ENCODE measurements at places on chromosomes 11 and 22.
A peak's percentile ranks its signal among the peaks of the same experiment; 100 is the strongest.

GRCh38 chr11:27356624-27357222 lies 6.3 kb downstream of the CCDC34 start:
- DNase-seq: no peak

- DNase-seq: no peak
Observed at GRCh38 chr22:37410174-37411055, 16.9 kb downstream of the ELFN2 start.

DNA sequence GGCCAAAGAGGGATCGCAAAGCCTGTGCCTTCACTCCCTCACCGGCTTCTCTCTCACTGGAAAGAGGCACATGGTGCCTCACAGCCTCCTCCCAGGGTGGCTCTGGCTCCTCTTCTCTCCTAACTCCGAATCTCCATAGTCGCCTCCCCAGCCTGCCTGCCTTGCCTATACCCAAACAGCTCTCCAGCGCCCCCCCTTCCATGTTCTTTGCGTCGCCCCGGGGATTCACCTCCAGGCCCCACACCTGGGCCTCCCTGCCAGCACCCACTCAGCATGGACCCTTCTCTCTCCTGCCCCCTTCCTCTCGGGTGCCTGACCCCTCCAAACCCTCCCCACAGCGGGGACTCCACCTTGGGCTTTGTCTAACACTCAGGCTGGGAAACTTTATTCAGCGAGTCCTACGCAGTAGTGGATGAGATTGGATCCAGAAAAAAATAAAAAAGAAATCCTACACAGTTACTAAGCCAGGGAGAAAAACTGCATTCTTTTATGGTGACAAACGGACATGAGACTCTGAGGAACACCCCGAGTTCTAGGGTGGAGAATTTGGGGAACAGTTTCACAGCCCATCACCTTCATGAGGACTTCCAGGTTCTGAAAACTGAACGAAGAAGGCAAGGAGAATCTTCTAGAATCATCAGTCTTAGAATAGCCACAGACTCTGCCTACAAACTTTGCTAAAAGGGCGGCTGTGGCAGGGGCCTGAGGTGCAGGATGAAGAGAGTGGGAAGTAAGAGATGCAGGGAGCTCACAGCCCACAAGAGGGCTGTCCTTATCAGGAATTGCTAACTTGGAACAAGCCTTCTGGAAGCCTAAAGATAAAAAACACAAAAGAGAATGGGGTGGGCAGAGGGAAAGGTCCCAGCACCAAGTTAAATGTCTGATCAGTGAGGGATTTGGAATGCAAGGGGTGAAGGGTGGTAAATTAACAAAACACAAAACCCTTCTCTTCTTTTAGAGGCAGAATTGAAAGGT lies 5.3 kb downstream of the PPM1F start:
- DNase-seq: no peak

DNA sequence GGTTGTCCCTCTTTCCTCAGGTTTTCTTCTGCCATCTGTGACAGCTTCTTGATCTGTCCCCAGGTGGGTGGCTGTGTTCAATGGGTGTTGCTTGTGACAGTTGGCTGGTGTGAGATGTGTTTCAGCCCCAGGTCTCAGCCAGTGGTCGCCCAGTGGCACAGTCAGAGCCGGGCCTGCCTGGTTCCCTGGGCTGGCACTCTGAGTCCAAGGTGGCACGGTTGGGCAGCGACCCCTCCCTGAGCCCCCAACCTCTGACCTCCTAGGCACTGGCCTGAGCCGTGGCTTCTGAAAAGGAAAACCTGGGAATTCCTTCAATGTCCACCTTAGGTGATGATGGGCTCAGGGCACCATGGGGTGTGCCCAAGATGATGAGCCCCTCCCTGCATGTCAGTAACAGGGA lies 14.0 kb upstream of the PRODH start:
- no peak for DNase-seq

DNA sequence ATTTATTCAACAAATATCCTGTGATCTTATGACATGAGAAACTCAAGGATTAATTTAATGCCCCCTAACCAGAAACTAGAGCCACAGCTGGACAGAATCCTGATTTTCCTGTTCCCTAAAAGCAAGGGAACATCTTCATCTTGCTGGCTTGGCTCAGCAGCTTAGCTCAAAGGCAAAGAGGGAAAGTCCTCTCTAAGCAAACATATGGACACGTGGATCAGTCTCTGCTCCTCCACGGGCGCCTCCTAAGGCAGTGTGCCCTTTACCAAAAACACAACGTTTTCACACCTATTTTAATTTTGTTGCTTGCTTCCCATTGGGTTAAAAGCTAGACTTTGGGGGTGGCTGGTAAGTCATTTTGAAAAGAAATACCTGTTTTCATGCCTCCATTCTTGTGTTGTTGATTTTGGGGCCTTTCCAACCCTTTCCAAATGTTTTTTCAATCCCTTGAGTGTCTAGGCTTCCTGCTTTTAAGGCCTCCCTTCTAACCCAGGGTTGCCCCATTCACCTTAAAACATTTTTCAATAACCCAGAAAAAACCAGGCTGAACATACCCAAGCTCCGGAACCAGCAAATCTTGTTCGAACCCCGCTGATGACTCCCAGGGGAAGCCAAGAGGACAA lies 15.5 kb downstream of the SLC1A2 start:
- DNase-seq: no peak

DNA sequence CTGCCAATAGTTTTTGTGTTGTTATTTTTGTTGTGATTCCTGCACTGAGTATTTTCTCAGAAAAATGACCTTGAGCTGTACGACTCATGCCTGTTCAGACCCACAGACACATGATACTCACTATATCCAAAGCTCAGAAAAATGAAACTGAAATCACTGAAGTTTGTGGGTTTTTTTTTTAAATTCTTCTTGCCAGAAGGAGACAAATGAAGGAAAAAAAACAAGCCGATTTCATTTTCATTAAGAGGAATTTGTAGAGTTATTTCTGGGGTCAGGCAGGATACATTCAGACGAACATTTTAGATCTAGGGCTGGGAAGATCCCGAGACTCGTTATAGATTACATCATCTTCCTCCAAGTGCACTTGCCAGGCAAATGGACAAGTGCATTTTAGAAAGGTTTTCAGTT lies 60.4 kb downstream of the BMAL1 start:
- no peak for DNase-seq

DNA sequence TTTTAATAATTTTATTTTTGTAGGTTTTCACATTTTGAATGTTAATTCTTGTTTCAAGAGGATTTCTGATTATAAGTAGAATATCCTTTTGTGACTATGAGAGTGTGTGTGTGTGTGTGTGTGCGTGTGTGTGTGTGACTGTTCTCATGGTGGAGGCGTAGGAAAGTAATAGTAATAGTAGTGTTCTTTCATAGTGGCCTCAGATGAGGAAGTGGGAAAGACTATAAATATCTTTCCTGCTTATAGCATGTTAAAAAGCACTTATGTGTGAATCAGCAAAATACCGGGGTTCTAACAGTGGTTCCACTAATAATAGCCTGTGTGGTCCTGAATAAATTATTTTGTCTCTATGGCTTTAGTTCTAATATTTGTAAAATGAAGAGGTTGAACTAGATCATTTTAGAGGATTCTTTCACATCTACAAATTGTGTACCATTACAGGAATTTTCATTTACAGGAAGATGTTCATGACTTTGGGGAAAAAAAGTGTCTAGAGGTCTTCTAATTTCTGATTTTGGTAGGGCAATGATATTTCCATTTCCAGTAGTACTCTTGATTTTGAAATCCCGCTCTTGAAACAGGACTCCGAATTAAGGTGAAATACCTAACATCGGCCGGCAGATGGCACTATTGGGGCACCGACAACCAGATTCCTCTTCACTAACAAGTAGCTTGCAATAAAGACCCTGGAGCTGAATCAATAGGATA lies 29.9 kb upstream of the OR10G7 start:
- DNase-seq: peak; percentile 15

GRCh38 chr11:57983191-57983590 lies 40.5 kb upstream of the OR9Q1 start:
- DNase-seq: no peak

DNA sequence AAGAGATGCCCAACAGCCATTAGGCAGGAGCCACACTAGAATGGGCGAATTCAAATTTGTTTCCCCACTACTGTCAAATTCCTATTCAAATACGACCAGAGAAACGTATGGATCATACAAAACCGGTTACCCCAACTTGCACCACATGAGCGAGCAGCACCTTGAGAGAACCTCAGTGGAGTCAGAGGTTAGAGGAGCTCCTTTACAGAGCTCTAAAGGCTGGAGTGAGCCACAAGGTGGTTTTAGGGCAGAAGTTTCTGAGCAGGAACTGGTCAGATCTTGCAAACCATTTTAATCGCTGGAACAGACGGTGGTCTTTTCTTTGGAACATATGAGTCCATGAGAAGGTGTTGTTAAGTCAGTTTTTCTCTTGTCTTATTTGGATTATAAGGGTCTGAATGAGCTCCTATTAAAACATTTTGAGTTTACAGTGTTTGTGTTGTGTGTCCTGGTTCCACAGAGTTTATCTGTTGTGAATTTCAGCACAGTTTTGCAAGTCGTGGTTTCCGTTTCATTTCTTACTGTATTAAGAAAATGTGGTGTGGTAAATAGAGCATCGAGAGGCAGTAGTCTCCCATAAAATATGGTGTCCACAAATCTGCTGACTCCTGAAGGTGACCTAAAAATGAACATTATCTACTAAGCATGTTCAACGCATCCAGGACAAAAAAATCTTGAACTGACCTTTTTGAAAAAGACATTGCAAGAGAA lies 471.7 kb downstream of the NTM start:
- DNase-seq: no peak

GRCh38 chr11:28117712-28118111 lies 9.5 kb downstream of the METTL15 start:
- DNase-seq: no peak

DNA sequence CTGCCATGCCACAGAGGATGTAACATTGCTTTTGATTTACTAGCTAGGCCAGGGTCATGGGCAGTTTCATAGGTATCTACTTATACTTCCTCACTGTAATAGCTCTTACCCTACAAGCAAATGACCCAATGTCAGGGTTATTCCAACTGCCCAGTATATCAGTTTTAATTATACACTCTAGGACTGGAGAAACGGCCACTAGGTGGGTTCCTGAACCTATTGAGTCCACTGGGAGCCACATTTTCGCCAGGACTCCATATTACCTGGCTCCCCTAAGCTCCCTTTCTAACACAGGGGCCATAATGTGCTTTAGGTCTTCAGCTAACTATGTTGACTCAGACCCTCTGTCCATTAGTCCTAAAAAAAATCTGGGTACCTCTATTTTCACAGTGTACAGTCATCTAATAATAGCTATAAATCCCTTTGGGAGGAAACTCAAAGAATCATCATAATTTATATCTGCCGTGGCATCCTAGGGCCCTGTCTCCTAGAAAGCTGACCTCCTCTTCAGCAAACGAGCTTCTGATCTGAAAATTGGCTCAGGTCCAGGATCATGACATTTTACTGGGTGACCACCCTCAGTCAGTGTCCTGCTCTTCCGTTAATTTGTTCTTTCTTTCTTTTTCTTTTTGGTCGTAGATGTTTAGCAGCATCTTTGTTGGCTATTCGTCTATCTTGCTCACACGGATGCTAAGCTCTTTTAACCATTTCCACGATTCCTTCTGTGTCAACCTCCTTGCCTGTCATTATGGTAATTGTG lies 244.3 kb downstream of the FAM76B start:
- no peak for DNase-seq

DNA sequence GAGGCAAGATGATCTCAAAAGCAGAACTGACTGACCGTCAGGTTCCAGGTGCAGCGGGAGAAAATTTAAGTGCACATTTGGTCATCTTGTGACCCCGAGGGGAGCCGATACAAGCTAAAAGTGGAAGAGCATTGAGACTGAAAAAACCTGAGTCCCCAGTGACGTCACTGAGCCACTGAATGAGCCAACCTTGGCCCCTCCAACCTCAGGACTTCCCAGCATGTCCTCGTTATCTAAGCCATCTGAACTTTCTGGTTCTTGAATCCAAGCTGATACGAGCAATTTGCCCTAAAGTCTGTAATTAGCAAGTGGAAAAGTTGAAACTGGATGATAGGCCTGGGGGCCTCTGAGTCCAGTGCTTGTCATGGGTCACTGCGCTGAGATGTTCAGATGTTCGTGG lies 51.1 kb upstream of the ISX start:
- no peak for DNase-seq

GRCh38 chr22:19766511-19767426 lies 6.2 kb downstream of the TBX1 start:
- no peak for DNase-seq

- DNase-seq: no peak
Observed at GRCh38 chr22:34645375-34645774, 420.6 kb upstream of the ISX start.
